Activated gamma-delta T cell (primary cell): ENCODE measurements at places on chromosomes 11 and 22.

GRCh38 chr11:77026743-77027142, 7.5 kb upstream of the B3GNT6 start:
- no peak for DNase-seq

- DNase-seq = no peak
These were observed 31.7 kb downstream of the TPCN2 start for GRCh38 chr11:69080257-69080995.

GRCh38 chr11:24886880-24887619, 390.2 kb downstream of the LUZP2 start:
- DNase-seq = no peak

- DNase-seq = no peak
These were observed 485.9 kb downstream of the JRKL start for GRCh38 chr11:96875712-96876111.

GRCh38 chr11:75437966-75438659, 5.1 kb upstream of the KLHL35 start:
- DNase-seq = no peak

DNA sequence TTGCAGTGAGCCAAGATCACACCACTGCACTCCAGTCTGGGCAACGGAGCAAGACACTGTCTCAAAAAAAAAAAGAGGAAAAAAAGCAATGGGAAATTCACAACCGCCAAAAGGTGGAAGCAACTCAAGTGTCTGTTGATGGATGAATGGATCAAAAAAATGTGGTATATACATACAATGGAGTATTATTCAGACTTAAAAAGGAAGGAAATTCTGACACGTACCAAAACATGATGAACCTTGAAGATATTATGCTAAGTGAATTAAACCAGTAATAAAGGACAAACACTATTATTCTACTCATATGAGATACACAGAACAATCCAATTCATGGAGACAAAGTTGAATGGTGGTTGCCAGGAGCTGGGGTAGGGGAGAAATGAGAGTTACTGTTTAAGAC, 40.9 kb downstream of the FAM168A start:
- DNase-seq = no peak

DNA sequence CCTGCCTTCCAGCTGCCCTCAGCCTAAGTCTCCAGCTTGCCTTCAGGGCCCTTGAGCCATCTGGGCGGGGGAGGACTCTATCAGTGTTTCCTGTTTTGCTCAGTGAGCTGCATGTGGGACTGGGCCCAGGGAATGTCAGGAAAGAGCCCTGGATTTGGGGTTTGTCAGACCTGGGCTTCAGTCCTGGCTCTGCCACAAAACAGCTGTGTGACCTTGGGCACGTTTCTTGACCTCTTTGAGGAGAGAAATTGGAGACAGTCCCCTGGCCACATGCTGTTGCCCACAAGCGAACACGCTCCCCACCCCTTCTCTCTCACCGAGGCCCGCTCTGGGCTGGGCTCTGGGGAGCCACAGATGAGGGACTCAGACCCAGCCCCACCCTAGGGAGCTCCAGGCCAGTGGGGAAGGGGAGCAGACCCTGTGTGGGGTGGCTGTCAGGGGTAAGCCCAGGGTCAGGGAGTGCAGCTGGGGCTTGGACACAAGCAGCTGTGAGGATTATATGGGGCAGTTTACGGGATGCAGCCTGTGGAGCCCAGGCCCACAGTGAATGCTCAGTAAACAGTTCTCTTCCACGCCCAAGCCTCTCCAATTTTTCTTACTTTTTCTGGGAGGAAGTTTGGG, 12.3 kb downstream of the MYO7A start:
- DNase-seq = no peak

GRCh38 chr11:86641537-86642261, 30.7 kb downstream of the ME3 start:
- DNase-seq = no peak

GRCh38 chr11:1749395-1750351, 722 bp downstream of the IFITM10 start:
- no peak for DNase-seq

GRCh38 chr11:116686866-116687265, 85.9 kb downstream of the BUD13 start:
- DNase-seq = no peak

DNA sequence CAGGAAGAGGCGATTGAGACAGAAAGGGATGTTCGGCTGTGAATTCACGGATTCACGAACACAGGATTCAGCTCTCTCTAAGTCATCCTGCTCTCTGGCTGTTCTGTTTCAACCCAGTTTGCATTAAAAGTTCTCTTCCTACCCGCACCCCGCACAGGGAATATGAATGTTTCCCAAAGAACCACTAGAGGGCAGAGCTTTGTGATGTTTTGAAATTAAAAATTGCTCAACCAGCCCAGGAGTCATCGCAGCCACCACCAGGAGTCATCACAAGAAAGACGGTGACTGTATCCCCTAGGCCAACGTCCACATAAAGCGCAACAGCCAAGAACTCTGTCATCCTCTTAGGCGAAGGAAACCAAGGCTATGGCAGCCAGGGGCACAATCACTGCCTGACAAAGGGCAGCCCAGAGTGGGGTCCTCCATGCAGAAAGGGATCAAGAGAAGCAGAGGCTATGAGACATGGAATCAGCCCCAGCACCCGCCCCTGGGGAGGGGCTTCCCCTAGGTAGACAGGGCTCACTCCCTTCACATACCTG, 122.4 kb downstream of the WT1 start:
- DNase-seq = no peak

GRCh38 chr11:70503468-70504221, 105.3 kb downstream of the CTTN start:
- DNase-seq = no peak

GRCh38 chr11:109783840-109784239, 309.4 kb upstream of the ZC3H12C start:
- DNase-seq = no peak

- DNase-seq = no peak
These were observed 21.0 kb downstream of the ZNRF3 start for GRCh38 chr22:28904211-28904896.

- DNase-seq = no peak
These were observed 29.5 kb upstream of the MYH9 start for GRCh38 chr22:36417281-36417686.

GRCh38 chr11:119486016-119486415, 63.0 kb upstream of the THY1 start:
- no peak for DNase-seq

GRCh38 chr22:33542153-33542552, 378.1 kb downstream of the LARGE1 start:
- DNase-seq = no peak

- DNase-seq = no peak
These were observed 63.9 kb downstream of the SYN3 start for GRCh38 chr22:32994041-32994830.

DNA sequence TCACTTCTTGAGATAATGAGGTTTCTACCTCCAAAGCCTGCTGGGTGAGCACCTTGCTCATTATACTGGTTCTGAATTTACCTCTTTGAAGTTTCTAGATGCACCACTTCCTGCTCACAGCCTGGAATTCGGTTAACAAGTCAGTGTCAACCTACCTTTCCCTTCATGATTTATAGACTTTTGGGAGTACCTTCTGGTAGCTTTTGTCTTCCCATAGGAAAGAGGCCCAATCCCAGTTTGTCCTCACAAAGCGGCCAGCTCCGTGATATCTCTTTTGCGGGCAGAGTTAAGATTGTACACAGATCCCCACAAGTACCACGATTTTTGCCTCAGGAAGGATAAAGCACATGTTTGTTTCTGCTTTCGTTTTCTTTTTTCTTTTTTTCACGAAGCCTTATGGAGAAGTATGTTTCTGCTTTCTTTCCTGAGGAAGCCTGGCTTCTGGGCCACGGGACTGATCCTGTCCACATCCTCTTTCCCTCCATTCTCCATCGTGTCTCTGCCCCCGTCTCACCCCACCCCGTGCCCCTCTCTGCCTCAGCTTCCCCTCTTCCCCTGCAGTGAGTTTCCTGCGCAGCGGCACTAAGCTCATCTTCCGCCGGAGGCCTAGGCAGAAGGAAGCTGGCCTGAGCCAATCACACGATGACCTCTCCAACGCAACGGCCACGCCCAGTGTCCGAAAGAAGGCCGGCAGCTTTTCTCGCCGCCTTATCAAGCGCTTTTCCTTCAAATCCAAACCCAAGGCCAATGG, 5.7 kb upstream of the HINFP start:
- no peak for DNase-seq

- DNase-seq = no peak
These were observed 72.5 kb upstream of the MYO18B start for GRCh38 chr22:25669253-25670069.

DNA sequence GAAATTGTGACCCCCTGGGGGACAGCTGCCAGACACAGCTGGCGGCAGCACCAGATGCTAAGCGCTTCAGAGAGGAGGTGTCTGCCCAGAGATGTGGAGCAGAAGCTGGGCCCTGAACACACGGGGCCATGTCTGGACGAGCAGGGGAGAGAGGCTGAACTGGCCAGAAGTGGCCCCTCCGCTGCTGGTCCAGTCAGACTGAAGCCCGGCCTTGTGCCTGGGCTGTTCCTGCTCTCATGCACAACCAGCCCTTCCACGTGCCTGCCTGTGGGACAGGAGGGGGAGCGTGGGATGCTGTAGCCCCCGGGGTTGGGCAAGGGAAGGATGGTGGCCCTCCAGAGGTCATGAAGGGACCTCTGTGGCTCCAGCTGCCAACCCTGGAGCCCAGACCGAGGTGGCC, 1.8 kb downstream of the ADM2 start:
- DNase-seq = no peak

DNA sequence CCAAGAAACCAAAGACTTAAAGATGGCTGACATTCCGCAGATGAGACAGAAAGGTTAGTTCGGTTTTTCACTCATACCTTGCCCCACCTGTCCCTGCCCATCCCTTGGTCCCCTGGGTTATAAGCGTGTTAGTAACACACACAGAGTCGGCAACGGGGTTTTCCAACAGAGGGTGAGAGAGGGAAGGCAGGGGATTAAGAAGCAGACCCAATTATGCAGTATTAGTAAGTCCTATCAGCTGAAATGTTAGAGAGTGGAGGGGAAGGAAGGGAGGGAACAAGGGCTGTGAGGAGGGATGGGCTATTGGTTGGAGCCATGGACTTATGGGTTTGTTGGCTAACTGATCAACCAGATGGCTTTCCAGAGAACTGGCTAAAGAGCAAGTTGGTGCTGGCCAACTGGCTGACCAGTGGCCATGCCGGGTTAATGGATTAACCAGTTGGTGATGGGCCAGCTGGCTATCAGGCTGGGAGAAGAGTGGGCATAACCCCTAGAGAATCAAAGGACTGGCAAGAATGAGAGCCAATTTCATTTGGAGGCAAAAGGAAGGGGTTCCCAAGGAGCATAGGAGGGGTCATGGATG, 45.5 kb downstream of the NRXN2 start:
- no peak for DNase-seq

GRCh38 chr11:1509626-1510255, 23.2 kb upstream of the MOB2 start:
- DNase-seq = no peak

- no peak for DNase-seq
These were observed 1.1 kb upstream of the PITPNB start for GRCh38 chr22:27919942-27920755.

DNA sequence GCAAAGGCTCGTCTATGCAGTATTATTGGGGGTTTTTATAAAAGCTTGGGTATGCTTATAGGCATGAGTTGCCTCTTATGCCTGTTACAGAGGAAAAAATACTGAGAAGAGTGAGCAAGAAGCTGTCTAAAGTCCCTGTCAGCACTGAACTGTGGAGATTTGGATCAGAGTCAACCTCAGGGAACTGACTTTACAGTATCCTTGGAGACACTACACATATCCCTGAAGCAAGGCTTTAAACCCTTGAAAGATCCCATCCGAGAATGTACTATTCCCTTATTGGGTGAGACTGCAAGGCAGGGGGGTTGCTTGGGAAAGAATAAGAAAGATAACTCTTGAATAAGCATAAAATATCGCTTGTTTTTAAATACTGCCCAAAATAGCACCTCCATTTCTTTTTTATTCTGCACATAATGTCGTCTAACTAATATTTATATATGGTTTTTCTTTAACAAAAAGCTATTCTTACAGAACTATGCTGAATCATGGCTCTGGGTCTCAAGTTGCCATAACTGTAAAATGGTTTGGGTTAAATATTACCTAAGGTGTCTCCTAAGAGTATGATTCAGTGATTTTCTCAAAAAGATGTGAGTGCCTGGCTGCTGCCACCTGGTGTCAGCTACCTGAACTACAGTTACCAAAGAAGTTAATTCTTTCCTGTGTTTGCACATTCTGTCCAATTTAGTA, 1062.8 kb downstream of the DLG2 start:
- DNase-seq = no peak

DNA sequence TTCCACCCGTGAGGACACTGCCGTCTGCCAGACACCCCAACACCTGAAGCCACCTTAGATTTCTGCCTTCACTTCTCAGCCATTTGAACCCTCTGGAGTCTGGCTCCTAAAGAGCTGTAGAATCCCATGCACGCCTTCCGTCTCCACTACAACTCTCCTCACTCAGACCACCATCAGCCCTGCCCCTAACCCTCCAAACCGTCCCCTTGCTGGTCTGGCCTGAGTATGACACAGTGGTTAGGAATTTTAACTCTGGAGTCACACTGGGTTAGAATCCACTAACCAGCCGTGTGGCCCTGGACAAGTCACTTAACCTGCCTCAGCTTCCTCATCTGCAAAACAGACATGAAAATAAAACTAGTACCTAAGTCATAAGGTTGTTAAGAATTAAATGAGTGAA, 3.0 kb downstream of the CNIH2 start:
- no peak for DNase-seq

DNA sequence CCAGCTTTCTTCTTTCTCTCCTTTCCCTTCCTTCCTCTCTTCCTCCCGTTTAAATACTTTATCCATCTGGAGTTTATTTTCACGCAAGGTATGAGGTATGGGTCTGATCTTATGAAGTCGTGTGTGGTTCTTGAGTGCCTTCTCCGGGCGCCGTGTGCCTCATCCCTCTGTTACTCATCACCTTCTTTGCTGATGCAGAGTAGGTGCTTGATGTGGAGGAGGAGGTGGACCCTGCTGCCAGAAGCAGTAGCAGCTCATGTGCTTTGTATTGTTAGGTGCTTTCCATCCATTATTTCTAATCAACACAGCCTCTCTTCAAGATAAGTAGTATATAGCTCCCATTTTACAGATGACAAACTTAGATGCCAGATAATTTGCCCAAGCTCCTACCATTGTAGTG, 47.0 kb downstream of the TNRC6B start:
- no peak for DNase-seq

GRCh38 chr11:68966894-68967780, 13.6 kb downstream of the MRGPRD start:
- no peak for DNase-seq

DNA sequence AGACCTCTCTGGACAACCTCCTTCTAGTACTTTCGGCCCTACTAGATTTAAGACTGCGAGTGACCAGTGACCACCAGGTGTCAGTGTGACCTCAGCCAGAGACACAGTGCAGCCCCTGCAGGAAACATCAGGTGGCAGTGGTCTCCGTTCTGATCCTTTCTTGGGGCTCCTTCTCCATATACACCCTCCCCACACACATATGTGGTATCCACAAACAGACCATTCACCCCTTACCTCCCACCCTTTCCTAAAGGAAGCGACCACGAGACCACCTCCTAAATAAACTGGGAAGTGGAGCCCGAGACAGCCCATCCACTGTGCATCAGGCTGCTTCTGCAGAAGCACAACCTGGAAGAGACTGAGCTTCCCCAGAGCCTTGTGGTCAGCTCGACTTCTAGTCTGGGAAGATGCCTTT, 38.5 kb upstream of the CYP2D6 start:
- no peak for DNase-seq
